ENCODE measurements at places on chromosomes 6 and 20.

GRCh38 chr20:18754030-18754652 is 59.4 kb upstream of the SCP2D1 start:
- no peak for DNase-seq

GRCh38 chr6:112416866-112417265 is 69.7 kb downstream of the RFPL4B start:
- no peak for DNase-seq

DNA sequence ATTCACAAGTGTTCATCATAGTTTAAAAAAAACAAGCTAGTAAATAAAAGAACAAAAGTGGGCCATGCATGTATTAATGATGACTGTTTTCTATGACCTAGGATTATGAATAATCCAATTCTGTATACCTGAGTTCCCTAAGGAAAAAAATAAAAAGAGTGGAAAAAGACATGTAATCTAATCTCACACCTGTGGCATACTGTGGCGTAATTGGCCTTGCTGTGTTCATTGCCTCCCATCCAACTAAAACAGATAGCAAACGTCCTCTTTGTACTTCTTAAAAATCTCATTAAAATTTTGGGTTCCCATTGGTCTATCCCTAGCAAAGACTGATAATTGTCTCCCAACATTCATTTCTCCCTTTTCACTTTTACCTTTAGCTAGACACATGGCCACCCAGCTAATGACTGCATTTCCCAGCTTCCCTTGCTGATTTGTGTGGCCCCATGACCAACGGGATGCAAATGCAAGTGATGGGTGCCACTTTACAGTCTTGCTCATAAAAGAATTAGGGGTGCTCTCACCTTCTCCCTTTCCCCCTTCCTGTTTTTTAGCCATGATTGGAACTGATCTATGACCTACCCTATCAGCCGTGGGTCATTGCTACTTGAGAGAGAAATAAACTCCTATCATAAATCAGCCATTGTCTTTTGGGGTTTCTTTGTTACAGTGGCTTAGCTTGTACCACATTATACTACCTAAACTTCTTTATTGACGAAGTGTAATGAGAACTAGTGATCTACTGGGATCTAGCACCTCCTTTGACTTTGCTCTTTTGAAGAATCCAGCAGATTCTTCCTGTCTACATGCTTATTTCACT is 32.0 kb upstream of the TBC1D22B start:
- DNase-seq, result no peak

DNA sequence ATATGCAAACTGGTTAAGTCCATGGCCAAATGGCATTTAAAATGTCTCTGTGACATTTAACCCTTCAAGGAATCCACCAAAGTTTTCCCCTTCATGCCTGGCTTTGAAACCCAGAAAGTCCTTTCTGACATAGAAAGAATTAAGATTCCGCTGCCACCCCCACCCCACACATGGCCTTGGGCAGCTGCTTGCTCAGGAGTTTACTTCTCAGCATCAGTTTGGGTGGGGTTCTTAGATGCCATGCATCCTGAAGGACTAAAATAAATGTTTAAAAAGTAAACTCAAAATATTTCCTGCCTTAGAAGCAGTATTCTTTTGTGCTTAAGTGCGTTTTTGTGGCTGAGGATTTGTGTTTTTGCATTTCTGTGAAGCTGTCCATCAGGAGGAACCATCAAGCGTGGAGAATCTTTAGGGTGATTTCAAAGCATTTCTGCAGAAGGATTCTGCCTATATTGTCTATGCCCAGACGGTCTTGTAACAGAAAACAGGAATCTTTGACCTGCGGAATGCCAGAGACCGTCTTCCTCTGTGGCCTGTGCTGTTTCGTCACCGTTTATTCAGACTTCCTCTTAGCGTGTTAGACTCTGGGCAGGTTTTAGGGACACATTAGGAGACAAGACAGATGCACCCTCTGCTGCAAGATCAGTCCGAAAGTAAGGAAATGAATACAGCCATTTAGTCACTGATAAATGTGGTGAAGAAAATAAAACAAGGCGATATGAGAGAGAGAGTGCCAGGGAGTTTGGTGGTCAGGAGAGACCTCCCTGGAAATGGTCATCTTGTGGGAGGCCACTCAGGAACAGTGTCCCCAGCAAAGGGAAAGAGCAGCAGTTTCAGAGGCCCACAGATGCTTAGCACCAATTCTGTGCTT is 6.2 kb downstream of the DUSP22 start:
- no peak for DNase-seq

DNA sequence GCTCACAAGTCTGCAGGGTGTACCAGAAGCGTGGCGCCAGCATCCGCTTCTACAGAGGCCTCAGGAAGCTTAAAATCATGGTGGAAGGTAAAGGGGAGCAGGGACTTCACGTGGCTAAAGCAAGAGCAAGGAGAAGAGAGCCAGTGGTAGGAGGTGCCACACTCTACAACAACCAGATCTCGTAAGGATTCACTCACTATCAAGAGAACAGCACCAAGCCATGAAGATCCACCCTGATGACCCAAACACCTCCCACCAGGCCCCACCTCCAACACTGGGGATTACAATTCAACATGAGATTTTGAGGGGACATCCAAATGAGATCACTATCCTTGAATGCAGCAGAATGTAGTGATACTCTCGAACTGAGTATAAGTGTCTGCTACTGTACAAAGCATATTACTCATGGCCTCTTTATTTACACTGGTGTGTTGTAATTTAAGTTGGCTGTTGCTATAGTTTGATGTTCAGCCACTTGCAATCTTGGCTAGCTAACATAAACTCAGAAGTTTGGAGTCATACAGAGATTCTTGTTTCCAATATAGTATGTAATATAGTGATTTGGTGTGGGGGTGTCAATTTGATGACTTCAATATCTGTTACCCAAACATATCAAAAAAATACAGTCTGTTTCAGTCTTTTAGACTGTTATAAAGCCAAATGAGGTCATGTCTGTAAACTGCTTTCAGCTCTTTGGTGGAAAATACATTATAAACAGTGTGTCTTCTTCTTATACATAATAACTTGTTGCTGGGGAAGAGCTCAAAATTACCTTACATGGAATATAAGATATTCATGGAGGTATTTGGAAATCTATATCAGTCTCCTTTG is 39.4 kb upstream of the MYLIP start:
- no peak for DNase-seq

- no peak for DNase-seq
Measured at GRCh38 chr6:111517965-111518364, 34.9 kb upstream of the REV3L start.

DNA sequence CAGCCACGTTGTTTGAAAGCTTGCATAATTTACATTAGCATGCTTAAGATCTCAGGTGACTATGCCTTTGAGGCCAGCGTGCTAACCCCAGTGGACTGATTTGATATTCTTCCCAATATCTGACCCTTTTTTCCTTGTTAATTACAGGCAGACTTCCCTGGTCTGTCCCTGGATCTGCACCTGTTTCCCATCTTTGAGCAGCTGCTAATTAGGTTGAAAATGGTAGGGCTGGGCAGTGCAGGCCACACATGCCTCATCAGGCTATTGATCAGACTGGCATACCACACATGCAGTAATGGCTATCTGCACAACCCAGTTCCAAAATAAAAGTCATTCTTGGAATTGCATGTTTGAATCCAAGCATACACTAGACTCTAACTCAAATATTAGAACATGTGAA is 164.3 kb upstream of the TFAP2D start:
- no peak for DNase-seq

DNA sequence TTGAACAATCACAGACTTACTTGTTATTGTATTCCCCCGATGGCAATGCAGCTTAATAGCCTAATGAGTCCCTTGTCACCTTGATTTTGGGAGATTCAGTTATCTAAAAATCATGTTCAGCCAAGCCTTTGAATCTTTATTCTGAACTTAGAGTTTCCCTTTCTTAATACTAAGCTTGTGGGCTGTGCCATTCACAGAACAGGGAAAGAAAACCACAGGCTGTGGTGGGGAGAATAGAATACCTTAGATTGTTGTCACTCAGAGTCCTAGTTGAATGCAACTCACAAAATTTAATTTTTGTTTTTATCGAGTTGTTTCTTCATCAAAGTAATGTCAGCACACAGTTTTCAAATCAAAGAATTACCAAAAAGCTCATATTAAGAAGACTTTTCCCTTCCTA is 37.4 kb downstream of the RFPL4B start:
- no peak for DNase-seq

- no peak for DNase-seq
Measured at GRCh38 chr20:10131732-10132345, 86.8 kb upstream of the SNAP25 start.

GRCh38 chr6:106422534-106422933 is 62.0 kb downstream of the CRYBG1 start:
- no peak for DNase-seq

- DNase-seq, result no peak
Measured at GRCh38 chr20:63579017-63579694, 5.1 kb upstream of the HELZ2 start.

- DNase-seq, result no peak
Measured at GRCh38 chr6:97025088-97025487, 100.6 kb downstream of the KLHL32 start.

DNA sequence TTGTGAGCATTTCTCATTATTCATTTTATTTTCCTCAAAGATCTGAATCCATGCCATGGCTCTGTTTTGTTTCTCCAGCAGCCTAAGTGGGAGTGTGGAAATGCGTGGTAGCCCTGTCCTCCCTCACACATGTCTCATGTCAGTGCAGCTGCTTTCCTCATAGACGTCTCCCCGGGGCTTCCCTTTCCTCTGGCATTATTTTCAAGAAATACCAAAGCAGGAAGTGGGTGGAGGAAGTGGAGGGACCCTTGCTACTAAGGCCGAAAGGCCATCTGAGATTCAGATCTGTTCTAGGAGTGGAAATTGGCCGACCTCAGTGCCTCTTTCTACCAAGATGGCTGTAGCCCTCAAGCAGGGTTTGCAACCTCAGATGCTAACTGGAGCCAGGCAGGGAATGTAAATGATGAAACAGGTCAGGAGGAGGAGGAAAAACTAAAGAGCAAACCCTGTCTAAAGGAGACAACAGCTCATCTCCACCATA is 420.9 kb upstream of the PLCB4 start:
- no peak for DNase-seq

DNA sequence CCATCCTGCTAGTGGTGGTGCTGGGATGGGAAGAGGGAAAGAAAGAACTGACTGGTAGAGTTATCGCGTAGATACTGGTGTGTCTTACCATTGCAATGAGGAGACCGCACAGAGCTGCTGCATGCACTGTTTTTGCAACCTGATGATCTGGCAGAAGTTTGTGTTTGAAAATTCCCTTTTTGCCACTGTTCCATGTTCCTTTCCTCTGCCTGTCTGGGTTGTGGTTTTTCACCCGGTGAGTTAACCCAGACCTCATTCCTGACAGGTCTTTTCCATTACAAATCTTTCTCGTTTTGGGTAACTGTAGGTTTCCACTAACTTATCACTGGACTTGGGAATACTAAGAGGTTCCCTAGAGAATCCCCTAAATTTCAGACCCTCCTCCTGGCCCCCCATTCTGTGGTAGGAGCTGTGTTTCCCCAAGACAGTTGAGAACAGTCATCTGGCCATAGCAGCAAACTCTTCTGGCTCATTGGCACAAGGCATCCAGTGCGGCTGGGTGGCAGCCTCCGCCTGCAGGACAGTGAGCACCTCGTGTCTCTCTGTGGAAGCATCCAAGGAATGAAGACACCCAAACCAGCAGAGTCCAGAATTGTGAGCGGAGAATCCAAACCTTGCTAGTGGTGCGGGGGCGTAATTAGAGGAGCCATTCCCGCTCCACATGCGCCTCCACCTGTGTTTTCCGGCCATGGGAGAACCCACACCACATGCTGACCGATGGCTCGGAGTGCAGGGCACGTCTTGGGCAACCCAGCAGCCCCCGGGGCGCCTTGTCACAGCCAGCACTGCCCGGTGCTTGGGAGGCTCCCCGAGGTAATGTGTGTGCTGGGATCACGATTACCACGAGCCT is 32.8 kb downstream of the ERMARD start:
- no peak for DNase-seq

GRCh38 chr20:60142587-60142986 is 184.4 kb downstream of the CDH26 start:
- no peak for DNase-seq

DNA sequence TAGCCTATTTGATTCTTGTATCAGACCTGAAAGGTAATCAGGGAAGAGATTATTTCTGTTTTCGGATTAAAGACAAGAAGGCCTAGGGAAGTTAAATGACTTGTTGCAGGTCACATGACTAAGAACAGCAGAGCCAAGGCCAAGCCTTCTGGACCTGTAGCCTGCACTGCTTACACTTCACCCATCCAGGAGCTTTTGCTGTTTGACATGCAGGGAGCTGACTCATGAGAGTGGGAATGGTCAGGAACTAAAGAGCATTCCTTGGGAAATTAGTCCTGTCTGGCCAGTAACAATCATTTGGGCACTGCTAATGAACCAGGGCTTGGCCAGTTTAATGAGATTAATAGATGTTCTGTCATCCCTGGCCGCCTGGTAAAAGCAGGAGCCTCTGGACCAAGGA is 46.8 kb downstream of the EIF2S2 start:
- no peak for DNase-seq

- DNase-seq, result no peak
Measured at GRCh38 chr6:68196645-68197044, 438.4 kb upstream of the ADGRB3 start.

GRCh38 chr20:62286493-62287064 is 16.2 kb upstream of the ADRM1 start:
- DNase-seq, result no peak

GRCh38 chr6:150334790-150335783 is 33.7 kb upstream of the IYD start:
- DNase-seq, result no peak

DNA sequence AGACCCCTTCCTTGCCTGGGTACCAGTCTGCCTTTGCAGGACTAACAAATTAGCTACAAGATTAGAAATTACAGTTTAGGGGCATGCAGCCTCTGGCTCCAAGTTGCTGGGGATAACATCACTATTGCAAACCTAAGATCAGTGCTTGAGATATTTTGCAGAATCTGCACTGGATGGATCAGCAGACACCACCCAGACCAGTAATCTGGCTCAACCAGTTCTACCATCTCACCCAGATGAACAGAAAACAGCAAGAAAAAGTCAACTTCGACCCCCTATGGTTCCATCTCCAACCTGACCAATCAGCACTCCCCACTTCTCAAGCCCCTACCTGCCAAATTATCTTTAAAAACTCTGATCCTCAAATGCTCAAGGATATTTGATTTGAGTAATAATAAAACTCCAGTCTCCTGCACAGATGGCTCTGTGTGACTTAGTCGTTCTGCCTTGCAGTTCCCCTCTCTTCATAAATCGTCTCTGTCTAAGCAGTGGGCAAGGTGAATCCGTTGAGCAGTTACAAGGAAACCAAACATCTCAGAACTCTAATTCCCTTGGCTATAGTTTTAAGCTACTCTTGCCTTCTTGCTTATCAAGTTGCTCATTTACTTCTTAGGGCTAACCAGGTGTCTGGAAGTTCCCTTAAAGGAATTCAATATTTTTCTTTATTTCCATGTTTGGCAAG is 16.1 kb upstream of the LMBRD1 start:
- no peak for DNase-seq

- DNase-seq, result no peak
Measured at GRCh38 chr6:166006900-166007301, 160.8 kb downstream of the TBXT start.

- DNase-seq, result no peak
Measured at GRCh38 chr6:112321941-112322424, 25.1 kb upstream of the RFPL4B start.
